ENCODE measurements at places on chromosomes 2 and 18.

- peak; percentile 15 for DNase-seq
Observed at GRCh38 chr18:3186678-3187658, 32.8 kb downstream of the MYOM1 start.

DNA sequence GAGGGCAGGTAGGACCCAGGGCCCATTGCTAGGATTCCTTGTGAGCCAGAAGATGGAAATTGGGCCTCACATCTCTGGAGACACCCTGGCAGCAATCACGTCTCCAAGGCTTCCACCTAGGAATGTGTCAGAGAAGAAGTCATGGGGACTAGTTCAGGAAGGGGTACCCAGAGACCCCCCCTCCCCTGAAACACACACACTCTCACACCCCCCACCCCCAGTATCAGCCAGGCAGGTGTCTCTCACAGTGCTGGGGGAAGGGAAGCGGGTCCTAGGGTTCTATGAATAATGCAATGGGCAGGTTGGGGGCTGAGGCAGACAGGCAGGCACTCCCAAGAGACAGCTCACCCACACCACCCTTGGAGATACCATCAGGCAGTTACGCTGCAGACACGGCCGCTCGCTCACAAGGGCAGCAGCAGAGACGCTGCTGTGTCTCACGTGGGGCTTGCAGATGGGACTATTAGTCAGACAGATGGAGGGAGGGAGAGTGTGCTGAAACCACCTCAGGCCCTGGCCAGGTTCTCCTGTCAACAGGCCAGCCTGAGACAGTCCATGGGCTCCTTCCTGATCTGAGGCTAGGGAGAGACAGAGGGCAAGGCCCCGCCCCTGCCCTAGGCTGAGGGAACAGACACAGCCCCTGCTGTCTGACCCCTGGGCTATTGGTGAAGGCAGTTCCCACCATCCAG is 134.6 kb downstream of the CYP26B1 start:
- no peak for DNase-seq

GRCh38 chr2:196737046-196737445 is 62.4 kb downstream of the GTF3C3 start:
- DNase-seq, result no peak

DNA sequence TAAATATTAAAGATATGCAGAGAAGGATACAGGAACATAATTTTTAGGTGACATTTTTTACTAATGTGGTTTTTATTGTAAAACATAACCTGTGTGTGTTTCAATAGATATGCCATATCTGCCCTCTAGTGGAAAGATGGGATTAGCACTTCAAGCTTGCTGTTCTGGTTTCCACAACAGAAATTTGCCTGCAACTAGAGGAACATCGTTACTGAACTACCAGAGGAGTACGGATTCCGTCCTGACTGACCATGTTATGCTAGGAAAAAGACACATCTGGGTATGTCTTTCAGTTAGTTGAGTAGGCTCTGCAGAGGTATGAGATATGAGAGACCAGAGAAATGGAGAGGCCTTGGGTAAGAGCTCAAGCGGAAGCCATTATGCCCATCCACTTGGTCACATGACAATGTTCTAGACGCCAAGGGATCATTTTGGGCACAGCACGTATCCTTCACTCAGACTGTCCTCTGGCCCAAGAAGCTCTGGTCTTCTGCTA is 104.9 kb downstream of the MBD2 start:
- peak; percentile 89 for DNase-seq

DNA sequence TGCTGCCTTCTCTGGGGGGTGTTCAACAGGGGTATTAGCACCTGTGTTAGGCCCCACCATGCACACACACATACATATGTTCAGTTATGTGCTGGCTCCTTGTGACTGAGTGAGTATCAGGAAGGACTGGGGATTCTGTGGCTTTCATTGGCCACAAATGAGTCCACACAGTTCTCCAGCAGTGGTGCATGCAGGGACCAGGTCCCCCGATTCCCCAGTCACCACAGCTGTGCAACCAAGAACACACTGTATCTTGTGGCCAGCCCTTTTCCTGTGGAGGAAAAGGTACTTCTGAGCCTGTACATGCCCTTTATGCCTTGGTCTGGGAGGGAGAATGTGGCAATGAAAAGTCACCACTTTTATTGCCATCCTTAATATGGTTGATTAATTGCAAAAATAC is 74.9 kb upstream of the KLF7 start:
- DNase-seq, result no peak

DNA sequence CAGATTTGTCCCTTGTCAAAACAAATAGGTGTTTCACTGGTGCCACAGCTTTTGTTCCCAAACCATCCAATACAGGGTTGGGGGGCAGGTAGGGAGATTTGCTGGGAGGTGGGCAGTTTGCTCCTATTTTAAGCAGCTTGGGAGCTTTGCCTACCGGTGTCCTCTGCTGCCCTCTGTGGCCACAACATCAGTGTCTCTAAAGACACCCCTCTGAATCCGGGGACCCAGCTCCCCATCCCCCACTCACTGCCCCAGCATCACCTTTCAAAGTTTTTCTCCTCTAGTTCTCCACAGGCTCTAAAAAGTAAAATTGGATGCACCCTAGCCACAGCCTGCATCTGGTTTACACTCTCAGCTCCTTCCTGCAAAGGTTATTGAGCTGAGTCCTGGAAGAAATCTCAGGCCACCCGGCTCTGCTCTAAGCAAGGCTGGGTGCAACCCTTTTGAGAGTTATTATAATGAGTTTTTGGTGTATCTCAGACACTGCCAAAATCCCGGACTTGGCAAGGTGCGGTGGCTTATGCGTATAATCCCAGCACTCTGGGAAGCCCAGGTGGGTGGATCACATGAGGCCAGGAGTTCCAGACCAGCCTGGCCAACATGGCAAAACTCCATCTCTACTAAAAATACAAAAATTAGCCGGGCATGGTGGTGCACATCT is 2.9 kb upstream of the EPAS1 start:
- DNase-seq, result no peak

GRCh38 chr2:64404002-64404731 is 49.8 kb upstream of the LGALSL start:
- peak; percentile 41 for DNase-seq

GRCh38 chr2:108118996-108119395 is 120.8 kb upstream of the SULT1C3 start:
- DNase-seq, result no peak

DNA sequence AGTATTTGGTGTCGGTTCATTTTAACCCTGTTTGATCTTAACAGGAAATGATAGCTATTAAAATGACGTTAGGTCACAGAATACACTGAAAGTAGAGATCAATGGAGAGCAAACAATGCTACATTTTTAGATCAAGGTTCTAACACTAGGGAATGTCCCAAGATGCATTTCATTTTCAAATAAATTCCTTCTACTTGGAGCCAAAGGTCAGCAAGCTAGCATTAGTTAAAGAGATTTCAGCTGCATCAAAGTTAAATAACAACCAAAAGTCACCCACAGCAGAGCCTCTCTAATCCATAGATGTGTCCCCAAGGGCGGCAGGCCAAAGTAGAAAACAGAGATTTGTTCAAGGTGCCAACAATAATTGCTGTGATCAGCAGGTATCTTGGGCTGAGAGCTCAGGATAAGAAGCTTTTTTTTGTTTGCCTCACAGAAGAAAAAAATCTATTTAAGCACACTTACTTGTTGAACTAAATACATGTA is 1233.6 kb upstream of the TMEFF2 start:
- DNase-seq, result peak; percentile 5

DNA sequence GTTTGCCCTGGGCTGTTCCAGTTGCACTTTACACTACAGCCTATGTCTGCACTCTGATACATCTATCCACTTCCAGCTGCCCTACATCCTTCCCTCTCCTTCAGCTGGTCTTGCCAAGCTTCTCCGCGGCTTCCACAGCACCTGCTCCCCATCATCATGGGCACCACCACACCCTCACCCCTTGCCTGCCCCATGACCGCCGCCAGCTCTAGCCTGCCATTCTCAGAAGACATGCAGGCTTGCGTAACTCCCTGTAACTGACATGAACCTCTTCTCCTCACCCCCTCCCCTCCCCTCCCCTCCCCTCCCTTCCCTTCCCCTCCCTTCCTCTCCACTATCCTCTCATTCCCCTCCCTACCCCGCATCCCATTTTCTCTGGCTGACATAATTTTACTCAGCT is 46.0 kb downstream of the PAX8 start:
- DNase-seq, result no peak

DNA sequence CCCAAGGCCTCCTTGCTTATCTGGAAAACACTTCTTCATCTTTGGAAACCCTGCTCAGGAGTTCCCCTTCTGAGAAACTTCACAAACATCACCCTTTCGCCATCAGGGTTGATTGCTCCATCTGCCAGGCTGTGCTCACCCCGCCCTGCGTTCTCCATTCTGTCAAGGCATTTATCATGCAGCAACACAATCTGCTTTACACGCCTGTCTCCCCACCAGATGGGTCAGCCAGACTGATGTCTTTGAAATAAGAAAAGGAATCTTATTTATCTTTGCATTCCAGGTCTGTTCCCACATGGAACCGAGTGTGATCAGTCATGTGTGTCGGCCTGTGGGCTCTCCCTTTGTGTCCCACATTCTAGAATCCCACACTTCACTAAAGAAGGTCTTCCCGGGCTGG is 110.0 kb upstream of the ARL4C start:
- DNase-seq, result peak; percentile 13

DNA sequence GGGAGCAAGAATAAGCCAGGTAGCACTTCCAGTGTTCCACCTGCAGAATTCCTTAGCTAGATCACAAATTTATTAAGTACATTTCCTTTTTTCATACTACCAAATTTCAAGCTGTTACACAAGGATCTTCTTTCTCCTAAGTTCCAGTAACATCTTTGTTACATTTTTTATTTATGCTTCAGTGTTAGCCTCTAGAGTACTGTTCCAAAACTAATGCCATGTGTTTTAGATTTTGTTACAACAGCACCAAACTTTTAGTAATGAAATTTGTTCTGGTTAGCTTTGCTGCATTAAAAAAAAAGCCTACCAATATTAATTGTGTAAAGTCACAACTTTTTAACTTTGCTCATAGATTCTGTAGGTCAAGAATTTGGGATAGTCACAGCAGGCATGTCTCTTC is 161.1 kb downstream of the CAMKMT start:
- DNase-seq, result no peak

GRCh38 chr2:231862071-231862470 is 64.1 kb downstream of the NPPC start:
- DNase-seq, result no peak

GRCh38 chr18:5103286-5103685 is 93.8 kb downstream of the AKAIN1 start:
- DNase-seq, result peak; percentile 38

DNA sequence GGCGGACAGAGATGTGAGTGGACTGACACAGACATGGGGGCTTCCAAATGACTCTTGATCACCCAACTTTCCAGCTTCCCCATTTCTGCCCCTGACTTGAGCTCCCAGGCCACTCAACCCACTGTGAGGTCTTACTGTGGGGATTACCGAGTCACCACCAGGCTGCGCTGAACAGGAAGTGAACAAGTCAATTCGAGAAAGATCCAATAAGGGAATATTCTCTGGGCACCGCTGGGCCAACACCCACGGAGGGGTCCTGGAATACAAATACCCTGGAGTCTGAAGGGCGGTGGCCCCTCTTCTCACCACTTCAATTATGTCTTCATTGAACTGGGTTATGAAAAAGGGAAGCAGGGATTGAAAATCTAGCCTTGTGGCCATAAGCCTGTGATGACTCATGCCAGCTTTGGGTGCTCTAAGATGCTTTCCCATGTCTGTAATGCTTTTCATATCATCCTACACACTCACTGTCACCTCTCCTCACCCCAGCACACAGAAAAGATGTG is 37.7 kb downstream of the BCL11A start:
- peak; percentile 1 for DNase-seq

GRCh38 chr18:75141734-75142133 is 67.2 kb downstream of the PTGR3 start:
- no peak for DNase-seq

DNA sequence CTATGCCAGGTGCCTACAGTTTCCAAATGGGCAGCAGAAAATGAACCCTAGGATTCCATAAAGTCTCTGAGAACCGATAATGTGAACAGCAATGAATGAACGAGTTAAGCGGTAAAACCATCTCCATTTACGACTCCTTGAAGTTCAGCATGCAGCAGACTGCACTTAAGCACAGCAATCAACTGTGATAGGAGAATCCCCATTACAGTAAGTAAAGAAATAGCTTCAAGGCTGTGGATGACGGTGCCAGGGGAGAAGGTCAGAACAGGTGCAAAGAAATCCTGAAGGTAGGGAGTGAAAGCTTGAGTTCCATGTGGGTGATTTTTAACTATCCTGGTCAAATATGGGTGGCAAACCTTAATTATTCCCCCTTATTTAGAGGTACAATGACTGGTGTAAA is 444.4 kb downstream of the NCKAP5 start:
- no peak for DNase-seq

DNA sequence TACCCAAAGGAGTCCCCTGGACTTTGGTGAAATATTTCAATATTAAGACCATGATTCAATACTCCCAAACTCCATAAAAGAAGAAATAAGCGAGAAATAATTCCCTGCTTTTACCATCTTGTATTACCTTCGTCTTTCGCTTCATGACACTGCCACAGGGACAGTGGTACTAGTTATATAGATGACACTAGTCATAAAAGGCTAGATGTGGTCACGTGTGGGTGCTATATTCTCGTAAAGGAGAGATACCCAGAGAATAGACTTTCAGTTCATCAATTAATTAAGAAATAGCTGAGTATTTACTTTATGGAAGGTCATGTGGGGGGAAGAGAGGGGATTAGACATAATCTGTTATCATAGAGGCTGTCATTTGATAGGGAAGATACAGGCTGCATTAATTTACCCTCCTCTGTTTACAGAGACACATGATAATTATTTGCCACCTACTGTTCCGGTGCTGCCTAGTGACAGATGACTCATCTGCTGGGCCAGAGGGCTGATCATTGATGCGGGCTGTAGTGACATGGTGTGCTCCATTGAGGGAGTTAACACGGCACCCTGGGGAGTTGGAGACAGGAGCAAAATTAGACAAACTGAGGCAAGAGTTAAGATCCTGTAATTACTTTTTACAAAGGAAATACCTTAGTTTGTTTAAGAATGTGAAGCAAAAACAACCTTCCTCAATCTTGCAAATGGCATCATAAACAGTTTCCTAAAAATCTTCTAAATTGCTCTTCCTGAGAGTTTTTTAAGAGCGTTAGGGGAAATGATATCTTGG is 78.2 kb upstream of the ITGB6 start:
- DNase-seq, result peak; percentile 11

GRCh38 chr18:55119016-55119415 is 159.8 kb upstream of the CCDC68 start:
- no peak for DNase-seq

- DNase-seq, result no peak
Observed at GRCh38 chr2:28445448-28446258, 50.2 kb upstream of the PLB1 start.

DNA sequence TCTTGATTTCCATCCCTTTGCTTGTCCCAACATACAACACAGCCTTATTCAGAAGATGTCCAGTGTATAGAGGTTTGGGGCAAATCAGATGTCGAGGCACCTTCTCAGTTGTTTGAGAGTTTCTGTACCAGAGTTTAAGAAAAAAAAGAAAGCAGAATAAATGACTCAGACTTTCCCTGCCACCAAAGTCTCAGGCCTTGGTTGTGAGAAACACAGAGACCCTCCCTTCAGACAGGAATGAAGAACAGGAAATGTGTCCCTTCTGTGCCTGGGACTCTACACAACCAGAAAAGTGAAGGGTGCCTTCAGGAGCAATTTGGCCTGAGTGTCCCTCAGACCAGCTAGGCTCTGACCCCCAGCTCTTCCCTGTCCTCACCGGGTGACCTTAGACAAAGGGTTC is 37.3 kb upstream of the REL start:
- no peak for DNase-seq

Measured in NCI-H69 (cell line).